RKO (cell line): ENCODE measurements at places on chromosomes 7 and 10.

DNA sequence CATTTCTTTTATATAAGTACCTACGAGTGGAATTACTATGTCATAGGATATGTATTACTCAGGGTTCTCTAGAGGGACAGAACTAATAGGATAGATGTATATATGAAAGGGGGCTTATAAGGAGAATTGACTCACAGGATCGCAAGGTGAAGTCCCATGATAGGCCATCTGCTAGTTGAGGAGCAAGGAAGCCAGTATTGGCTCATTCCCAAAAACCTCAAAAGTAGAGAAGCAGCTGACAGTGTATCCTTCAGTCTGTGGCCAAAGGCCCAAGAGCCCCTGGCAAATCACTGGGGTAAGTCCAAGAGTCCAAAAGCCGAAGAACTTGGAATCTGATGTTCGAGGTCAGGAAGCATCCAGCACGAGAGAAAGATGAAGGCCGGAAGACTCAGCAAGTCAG lies 59.8 kb downstream of the GALNT17 start:
- no peak for DNase-seq

- DNase-seq: no peak
Observed at GRCh38 chr7:153433223-153433622, 619.0 kb upstream of the DPP6 start.

DNA sequence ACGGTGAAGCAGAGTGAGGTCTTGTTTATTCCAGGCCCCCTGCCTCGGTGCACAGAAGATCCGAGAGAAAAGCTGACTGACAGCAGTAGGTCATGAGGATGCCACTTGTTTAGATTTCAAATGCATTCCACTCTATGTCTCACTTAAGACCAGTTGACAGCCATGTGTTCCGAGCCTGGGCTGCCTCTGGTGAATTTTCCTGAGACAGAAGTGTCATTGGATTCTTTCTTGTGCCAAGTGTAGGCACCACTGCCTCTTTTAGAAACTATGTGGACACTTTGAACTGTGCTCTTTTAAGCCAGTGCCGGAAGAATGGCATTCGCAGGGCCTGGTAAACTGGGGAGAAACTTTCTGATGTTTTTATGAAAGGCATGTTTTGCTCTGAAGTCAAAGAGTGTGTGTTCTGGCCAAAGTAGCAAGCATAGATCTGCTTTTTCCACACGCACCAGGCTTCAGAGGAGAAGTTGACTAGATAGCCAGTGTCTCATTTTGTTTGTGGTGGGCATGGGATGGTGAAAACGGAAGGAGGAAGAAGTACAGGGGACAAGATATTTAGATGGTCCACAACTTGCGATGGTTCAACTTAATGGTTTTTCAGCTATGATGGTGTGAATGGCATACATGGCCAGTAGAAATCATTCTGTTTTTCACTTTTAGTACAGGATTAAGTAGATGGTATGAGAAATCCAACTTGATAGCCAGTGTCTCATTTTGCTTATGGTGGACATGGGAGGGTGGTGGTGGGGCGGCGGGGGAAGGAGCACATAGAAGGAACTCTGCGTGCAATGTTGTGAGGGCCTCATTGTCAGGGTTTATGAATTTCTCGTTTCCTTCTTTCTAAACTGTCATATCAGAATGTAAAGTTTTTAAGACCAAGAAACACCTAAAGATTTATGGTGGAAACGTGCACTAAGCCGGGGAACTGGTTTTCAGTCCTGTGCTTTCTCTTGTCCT lies 41.5 kb downstream of the CYP17A1 start:
- DNase-seq: no peak

DNA sequence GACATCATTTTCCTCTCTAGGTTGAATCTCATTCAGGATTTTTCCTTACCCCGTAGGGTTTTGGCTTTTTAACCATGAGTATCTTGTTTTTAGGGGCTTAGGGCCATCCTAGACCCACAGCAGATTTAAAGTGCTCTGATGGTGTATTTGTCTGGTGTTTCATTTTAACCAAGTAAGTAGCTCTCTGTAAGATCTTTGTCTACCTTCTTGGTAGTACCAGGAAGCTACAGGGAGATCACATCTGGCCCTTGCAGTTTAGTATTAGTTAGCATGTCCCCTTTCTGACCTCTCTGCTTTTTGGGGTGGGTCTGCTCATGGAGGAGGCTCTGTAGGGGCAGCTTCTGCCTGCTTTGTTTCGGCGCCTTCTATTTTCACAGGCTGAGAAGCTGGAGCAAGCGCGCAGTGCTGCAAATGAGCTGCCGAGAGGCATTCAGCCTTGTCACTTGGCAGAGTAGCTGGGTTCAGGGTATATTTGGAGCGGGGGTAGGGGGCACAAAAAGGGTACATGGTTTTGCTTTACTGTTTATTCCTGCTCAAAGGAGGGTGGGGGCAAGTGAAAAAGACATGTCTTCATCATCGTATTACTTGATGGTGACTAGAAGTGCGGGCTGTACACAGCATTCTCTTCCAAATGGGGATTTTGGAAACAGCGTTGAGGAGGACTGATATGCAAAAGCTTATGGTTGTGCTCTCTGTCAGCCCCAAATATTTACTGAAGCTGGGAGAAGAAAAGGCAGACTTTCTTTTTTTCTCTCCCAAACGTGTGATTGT lies 146.3 kb downstream of the CELF2 start:
- DNase-seq: no peak

- no peak for DNase-seq
Observed at GRCh38 chr10:125936331-125936730, 40.0 kb downstream of the FANK1 start.
